Cardiac fibroblast (primary cell): ENCODE measurements at places on chromosomes 11 and 22.
A peak's percentile ranks its signal among the peaks of the same experiment; 100 is the strongest.

- no peak for DNase-seq
Observed at GRCh38 chr22:44524806-44525205, 26.8 kb upstream of the RTL6 start.

DNA sequence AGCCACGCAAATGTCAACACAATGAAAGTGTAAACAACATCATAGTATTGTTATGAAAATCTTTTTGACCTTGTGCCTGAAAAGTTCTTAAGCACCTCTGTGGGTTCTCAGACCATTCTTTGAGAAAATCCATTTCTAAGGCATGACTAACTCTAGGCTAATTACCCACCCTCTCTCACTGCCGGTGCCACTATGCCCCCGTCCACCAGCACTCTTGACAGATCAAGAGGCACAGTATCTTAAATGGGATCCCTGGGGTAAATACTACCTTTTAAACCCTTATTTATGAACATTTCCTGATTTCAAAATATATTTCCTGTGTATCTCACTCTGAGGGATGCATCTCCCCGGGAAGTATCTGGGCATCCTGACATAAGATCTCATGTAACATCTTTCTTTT, 607.5 kb downstream of the METTL15 start:
- no peak for DNase-seq

GRCh38 chr22:28630177-28630574, 49.5 kb downstream of the TTC28 start:
- no peak for DNase-seq

DNA sequence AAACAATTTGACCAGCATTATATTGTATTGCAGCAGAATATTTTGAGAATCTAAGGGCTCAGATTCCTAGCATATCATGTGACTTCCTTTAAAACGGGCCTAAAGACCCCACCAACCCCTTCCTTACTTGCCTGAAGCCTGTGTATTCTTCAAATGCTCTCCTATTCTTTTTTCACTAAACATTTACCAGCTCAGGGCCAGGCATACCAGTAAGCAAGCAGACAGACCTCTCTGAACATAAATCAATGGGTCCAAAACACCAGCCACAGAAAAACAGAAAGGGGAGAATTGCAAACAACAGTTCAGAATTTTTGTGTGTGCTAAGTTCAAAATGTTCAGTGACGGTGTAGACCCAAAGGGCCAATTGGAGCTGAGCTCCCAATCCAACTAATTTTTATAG, 64.8 kb upstream of the TIMP3 start:
- DNase-seq = no peak

GRCh38 chr11:121141066-121141465, 40.0 kb downstream of the TECTA start:
- DNase-seq = no peak

DNA sequence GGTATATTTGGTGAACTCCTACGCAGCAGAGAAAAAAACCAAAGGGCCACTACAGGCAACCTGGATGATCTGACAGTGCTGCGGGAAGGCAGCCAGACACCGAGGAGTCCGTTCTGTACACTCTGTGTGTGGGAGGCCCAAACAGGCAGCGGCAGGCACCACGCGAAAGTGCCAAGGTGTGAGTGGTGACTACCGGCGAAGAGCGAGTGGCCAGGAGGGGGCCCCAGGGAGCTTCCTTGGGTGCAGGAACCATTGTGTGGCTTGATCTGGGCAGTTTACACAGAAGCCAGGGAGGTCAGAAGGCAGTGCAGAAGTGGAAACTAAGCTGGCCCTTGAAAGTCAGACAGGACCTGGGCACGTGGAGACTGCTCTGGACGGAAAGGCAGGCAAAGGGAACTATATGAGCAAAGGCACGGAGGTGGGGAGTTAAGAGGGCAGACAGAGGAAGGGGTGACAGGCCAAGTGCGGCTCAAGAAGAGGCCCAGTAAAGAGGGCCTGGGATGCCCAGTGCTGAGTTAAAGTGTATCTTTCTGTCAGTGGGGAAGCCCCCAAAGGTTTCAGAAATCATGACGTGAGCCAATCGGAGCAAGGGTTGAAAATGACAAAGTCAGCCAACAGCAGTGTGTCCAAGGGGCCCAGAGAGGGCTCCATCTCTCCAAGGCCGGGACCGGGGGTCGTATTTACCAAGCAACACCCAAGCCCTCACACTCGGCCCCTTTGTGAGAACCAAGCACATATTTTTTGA, 10.6 kb downstream of the TMEM184B start:
- DNase-seq = peak; percentile 50

- peak; percentile 50 for DNase-seq
Observed at GRCh38 chr11:17528181-17528691, 16.0 kb downstream of the USH1C start.
